A549 treated with CORT108297 at 1 μM for 4 hours (cell line): ENCODE measurements at places on chromosomes 2 and 18. TPM values are rescaled to one million over a fixed set of nuclear protein-coding genes. Genes with fewer than 3 reads are reported as not detected.

Gene LRP2
- total RNA-seq, result 0.01 to 0.06 TPM (median 0.02 TPM) in 3 of 5 replicates, not detected in the others

Gene SIX2
- total RNA-seq, result 0.10 to 0.36 TPM (median 0.27 TPM) in 5 replicates

Gene UGT1A5
- total RNA-seq, result not detected in 5 replicates

Gene ELOA2
- total RNA-seq, result not detected in 5 replicates

Gene GNLY
- total RNA-seq, result 0.08 TPM in 1 of 5 replicates, not detected in the others

Gene RTP5
- total RNA-seq, result not detected in 5 replicates

Gene C2orf78
- not detected in 5 replicates for total RNA-seq

Gene RGPD3
- 0.12 to 0.20 TPM (median 0.16 TPM) in 5 replicates for total RNA-seq

Gene CELF4
- 0.06 to 0.10 TPM in 2 of 5 replicates, not detected in the others for total RNA-seq

Gene DCC
- total RNA-seq, result not detected in 5 replicates

Gene UGT1A3
- total RNA-seq, result 0.07 to 0.17 TPM (median 0.13 TPM) in 3 of 5 replicates, not detected in the others

Gene CNDP1
- total RNA-seq, result not detected in 5 replicates

Gene GALR1
- not detected in 5 replicates for total RNA-seq

Gene AGFG1
- total RNA-seq, result 106 to 132 TPM (median 120 TPM) in 5 replicates

Gene FRZB
- 0.03 to 0.15 TPM (median 0.06 TPM) in 4 of 5 replicates, not detected in the other for total RNA-seq

Gene NRBP1
- total RNA-seq, result 127 to 140 TPM (median 138 TPM) in 5 replicates

Gene SCN2A
- 0.01 to 0.06 TPM (median 0.02 TPM) in 4 of 5 replicates, not detected in the other for total RNA-seq

Gene MC4R
- total RNA-seq, result not detected in 5 replicates

Gene CDK15
- total RNA-seq, result not detected in 5 replicates

Gene SCYGR4
- total RNA-seq, result not detected in 5 replicates

Gene LMAN2L
- total RNA-seq, result 23.0 to 26.0 TPM (median 23.8 TPM) in 5 replicates

Gene MOGAT1
- total RNA-seq, result not detected in 5 replicates

Gene ATL2
- 45.5 to 67.9 TPM (median 56.5 TPM) in 5 replicates for total RNA-seq

Gene KLHL41
- total RNA-seq, result 0.07 to 0.37 TPM (median 0.21 TPM) in 5 replicates
